Stimulated activated CD4-positive, alpha-beta T cell treated with anti-CD3 and anti-CD28 coated beads, TNF-alpha, amount 100 ng/mL, for 24 hours (primary cell): ENCODE measurements at places on chromosomes 6 and 20.

DNA sequence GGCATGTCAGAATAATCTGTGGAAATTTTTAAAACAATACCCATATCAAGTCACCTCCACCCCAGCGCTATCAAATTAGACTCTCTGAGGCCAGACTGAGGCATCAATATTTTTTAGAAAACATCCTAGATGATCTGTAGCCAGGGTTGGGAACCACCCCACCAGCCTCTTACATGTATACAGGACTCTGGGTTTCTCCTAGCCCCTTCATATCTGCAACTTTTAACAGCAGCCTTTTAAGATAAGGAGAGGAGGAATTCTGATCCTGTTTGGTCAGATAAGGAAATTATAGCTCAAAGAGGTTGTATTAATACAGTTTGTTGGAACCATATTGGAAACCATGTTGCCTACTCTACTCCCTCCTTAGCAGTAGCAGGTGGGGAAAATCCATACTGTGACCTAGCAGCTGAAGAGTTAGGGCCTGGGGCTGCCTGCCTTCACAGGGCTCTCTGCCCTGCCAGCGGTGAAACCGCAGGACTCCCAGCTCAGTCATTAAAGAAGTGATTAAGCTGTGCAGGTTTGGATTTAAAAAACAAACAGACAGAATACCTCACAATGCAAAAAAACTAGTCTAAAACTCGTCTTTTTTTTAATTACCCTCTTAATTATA lies 30.0 kb downstream of the BRPF3 start:
- DNase-seq, result no peak

DNA sequence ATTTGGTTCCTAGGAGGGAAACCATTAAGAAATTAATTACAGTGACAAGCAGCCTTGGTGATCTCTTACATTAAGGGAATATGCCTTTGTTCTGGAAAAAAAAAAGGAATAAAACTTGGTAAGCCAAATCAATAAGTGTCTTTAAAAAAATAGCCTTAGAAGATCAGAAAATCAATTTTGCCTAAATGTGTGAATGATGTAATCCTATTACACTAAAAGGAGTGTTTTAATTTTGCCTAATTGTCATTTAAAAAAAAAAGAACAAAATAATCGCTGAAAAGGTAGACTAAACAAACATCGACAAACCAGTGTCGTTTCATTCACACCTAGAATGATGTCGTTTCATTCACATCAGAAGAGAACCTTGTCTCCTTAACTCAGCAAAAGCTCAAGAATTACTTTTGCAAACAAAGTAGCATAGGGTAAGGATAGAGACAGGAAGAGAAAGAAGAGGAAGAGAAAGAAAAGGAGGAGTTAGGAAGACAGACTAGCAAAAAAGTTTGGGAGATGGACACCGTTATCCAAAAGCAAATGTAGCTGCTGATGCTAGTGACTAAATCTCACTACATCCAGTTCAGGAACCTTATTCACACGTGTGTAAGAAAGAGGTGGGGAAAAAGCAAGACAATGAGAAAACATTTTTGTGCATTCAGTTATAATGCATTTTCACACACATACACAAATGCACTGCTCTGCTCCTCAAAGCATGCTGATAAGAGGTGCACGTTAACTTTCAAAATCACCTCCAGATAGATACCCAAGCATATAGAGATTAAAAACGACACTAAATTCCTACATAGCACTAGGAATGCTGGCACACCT lies 60.6 kb downstream of the HIVEP2 start:
- DNase-seq, result no peak

GRCh38 chr6:108661430-108661829 lies 100.7 kb downstream of the FOXO3 start:
- no peak for DNase-seq

DNA sequence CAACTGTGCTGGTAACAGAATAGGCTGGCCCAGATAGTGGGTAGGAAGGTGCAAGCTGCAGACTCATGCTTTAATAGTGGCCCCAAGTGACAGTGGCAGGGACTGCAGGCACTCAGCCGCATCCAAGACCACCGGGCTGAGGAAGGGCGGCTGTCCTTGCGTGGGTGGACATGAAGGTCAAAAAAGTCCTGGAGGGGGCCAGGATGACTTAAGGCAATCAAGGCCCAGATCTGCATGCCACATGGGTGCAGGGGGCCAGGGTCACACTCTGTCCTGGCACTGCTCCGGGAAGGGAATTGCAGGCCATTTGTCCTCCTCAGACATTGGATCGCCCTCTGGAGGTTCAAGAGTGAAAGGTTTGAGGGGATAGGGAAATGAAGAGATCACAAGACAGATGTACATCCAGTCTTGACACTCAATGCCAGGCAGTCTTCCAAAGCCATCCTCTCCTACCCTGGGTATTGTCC lies 10.4 kb upstream of the VNN2 start:
- DNase-seq, result no peak

GRCh38 chr6:37994223-37994622 lies 174.7 kb downstream of the ZFAND3 start:
- no peak for DNase-seq

DNA sequence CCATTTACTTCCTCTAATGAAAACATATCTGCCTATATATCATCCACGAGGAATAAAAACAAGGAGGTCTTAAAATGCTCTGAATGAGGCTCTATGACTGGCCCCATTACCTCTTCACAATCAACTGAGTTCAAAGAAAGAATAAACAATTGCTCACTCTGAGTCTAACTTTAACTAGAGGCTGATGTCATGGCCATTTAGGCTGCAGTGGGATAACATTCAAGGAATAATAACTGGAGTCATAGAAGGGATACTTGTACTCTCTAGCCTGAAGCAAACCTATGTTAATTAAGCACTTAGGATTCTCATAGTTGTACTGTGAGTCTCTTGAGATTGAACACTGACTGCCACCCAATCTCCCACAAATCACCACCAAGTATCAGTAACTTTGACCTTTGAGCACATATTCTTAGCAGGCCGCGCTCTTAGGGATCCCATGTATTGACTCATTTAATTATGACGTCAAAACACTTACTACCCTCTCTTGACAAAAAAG lies 70.2 kb downstream of the PERP start:
- DNase-seq, result no peak
